ENCODE measurements at places on chromosomes 1 and 21.

DNA sequence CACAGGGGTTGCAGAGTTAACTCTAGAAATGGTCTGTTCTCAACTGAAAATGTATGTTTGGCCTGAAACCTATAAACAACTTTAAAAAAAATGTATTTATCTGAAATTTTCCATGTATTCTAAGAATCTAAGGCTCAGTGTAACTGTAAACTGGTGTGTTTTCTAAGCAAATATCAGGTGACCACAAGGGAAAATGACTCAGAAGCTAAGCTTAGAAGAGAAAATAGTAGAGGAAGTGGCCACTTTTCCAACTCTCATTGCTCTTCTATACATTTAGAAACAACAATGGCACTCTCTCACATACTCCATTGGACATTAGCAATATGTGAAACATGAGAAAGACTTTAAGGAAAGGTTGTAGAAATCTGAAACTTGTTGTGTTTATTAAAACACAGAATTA lies 7.5 kb downstream of the TNFSF18 start:
- no peak for DNase-seq

DNA sequence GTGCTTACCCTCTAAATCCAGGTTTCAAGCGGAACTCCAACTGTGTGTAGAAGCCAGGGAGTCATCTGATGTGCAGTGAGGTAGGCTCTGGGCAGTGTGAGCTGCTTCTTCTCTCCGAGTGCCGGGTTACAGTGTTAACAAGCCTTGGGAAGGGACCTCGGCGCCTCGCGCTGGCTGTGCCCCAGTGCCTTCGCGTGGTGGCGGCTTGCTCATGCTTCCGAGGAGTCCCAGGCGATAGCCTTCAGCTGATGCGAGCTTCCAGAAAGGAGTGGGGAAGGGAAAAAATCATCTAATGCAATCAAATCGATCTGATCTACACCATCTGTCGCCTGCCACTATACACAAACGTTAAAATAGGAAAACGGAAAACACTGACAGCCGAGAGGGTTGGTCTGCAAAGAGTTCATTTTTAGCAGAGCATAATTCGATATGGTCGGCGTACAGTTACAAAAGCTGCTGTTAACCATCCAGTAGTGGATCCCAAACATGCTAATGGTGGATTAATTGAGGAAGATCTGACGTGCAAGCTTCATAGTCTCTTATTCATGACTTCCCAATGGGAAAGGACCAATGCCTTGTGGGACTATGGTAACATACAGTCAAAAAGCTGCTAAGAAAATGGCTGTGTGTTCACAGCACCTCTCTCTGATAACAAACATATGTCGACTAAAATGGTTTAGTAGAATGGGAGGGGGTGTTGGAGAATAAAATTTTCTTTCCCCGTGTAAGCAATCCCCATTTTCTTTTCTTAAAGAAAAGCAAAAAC lies 128.7 kb upstream of the DPYD start:
- peak; percentile 25 for DNase-seq

DNA sequence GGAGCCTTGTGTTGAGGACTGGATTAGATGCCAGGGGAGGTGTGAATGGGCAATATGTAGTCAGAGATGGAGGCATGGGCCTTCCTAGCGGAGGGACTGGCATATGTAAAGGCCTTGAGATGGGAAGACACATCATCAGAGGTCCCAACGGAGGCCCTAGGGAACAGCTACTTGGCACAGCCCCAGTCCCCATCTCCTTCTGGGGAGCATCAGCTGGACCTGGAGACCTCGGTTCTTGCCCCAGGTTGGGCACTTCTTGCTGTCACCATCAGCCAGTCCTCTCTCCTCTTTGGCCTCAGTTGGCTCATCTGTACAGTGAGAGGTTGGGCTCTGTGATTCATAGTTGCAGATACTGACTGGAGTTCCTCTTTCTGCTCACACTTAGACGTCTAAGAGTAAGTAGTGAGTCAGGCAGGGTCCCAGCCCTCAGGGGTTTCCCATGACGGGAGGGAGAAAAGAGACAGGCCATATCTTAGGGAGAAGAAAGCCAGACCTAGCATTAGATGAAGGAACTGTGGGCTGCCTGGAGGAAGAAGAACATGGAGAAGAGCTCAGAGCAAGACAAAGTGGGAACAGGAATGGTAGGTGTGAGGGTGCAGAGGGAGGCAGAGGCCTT lies 3.4 kb upstream of the MARCKSL1 start:
- no peak for DNase-seq

DNA sequence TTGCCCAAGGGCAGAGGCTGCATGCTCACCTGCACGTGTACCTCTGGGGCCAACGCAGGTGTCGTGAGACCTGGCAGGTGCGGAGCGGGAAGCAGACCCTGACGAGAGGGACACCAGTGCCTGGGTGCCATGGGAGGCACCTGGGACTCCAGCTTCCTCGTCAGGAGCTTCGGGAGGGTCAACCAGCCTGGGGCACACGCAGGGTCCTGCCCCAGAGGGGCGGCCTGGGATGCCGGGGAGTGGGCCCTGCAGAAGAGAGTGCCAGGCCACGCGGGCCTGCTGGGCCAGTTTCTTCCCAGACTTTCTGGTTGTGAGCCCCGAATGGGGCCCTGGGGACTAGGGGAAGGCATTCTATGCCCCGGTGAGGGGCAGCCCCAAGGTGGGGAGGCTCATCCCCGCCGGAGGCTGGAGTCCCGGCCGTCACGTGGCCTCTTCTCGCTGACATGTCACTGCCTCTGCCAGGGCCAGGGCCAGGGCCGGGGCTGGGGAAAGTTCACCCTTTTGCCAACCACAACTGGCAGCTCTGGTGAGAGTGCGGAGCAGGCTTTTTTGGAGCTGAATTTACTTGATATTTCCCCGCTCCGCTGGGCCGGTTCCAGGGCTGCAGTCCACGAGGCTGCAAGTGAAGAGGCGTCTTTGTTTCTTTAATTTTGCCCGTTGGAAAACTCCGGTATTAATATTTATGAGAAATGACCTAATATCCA lies 38.5 kb upstream of the ACTRT2 start:
- DNase-seq: peak; percentile 76

GRCh38 chr1:8472668-8473067 lies 154.8 kb downstream of the SLC45A1 start:
- DNase-seq: no peak

GRCh38 chr1:108801101-108801500 lies 54.6 kb downstream of the STXBP3 start:
- DNase-seq: no peak

DNA sequence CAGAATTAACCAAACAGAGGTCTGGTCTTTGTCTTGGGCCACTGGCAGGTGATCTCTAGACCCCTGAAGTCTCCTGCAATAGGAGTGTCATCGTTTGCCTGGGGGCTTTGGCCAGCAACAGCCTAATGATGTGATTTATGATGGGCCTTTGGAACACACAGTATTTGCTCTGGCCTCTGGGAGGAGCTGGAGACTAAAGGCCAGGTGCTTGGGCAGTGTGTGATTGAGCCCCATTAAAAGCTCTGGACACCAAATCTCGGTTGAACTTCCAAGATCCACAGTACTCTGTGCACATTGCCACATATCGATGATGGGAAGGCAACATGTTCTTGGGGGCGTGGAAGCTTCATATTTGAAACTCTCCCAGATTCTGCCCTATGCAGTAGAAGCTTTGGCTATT lies 32.0 kb upstream of the TLR5 start:
- DNase-seq: no peak

DNA sequence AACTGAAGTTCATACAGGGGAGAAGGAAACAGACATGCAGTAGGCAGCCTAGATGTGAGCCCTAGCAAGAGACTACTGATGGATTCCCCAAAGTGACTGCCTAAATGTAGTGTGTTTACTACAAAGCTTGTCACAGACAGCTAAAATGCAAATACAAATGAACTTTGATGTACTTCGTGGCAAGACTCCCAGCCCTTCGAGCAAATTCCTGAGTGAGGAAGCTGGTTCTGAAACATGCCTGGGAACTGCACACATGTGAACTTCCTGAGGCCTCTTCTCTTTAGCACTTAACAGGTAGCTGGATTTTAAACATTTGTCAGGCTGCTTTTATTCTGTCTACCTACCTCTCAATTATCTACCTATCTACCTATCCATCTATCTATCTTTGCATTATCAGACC lies 6.7 kb upstream of the IRF2BP2 start:
- DNase-seq: no peak

Data from amygdala (tissue), 56 donors.